ENCODE measurements at places on chromosomes 2 and 18. TPM values are rescaled to one million over a fixed set of nuclear protein-coding genes. Genes with fewer than 3 reads are reported as not detected.

Gene ABCG5
- polyA plus RNA-seq, result 0.63 TPM

Gene OR6B2
- not detected for polyA plus RNA-seq

GRCh38 chr2:143132355-143132754 is 3.1 kb downstream of the ARHGAP15 start:
- no peak for DNase-seq

- peak; percentile 29 for DNase-seq
Measured at GRCh38 chr2:235725016-235725489, 231.2 kb downstream of the AGAP1 start.

Gene TEKT4
- polyA plus RNA-seq, result 0.20 TPM

DNA sequence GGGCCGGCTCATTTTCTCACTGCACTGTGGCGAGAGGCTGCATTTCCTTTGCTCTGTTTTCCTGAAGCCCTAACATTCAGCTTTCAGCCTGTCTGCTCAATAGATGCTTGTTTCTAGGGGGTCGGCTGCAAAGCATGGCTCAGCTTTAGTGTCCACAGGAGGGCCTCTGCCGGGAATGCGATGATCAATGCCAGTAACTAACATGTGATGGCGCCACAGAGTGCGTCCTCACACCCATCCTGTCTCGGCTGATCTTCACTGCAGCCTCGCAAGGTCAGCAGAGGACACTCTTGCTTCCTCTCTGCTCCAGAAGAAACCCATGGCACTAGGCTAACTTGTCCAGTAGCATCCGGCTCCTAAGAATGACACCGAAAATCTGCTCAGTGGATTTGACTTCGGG is 156.4 kb upstream of the PXDN start:
- DNase-seq, result no peak

DNA sequence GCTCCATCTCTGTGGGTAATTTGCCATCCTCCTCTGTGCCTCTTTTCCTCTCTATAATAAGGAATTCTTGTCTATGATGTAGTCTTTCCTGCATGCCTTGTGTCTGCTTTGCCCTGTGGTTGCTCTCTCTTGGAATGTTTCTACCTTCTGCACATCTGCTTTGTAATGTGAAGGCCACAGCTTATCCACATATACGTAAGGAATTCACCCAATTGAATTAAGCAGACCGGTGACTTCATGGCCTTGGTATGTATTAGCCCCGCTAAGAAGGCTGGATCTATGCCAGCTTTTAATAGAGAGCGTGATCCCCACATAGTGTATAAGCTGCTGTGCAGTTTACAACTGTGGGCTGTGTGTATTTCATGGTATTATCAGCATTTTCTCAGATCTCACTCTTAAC is 274.7 kb downstream of the RNF144A start:
- peak; percentile 80 for DNase-seq

DNA sequence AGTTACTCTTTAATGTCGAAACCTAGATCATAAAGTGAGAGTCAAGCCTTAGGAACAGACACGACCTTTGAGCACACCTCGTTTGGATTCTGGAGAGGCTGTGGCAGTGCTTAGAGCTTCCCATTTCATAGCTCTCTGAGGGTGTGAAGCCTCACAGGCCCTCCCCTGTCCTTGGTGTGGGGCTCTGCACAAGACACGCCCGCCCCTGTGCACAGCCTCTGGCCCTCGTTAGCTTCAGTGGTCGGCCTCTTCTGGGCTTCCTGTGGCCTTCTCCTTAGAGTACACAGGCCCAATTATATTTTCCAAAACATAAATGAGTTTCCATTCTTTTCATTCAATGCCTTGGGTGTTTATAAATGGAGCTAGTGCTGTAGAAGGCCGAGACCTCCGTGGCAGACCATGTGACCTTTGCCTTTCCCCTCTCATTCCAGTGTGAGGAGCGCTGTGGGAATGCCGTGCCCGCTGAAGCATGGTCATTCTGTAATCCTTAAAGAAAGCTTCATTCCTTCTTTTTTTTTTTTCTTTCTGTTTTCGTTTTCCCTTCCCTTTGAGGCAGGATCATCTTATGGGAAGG is 208.6 kb downstream of the DCDC2C start:
- DNase-seq, result no peak

DNA sequence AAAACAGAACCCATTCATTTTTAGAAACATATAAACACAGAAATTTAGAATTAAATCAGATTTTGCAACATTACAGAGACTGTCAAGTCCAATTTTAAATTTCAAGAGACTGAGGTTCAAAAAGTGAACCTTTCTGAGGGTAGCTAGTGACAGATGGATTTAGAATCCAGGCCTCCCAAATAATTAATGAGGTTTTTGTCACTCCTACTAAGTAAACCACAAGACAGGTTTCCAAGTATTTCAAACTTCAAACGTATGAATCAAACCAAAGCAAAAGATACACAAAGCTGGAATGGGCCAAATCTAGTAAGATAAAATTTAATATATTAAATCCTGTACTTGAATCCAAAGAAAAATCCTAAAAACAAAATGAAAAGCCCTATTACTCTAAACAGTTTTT is 25.3 kb downstream of the PPP4R3B start:
- no peak for DNase-seq

Gene KRCC1
- polyA plus RNA-seq, result 59.3 TPM

Gene MC4R
- 0.35 TPM for polyA plus RNA-seq

- no peak for DNase-seq
Measured at GRCh38 chr2:85953476-85953875, 64.7 kb upstream of the ST3GAL5 start.

Gene SPATS2L
- polyA plus RNA-seq, result 126 TPM

- DNase-seq, result no peak
Measured at GRCh38 chr2:98759338-98759737, 28.4 kb upstream of the MGAT4A start.

- no peak for DNase-seq
Measured at GRCh38 chr18:22165049-22165602, 4.3 kb upstream of the GATA6 start.

DNA sequence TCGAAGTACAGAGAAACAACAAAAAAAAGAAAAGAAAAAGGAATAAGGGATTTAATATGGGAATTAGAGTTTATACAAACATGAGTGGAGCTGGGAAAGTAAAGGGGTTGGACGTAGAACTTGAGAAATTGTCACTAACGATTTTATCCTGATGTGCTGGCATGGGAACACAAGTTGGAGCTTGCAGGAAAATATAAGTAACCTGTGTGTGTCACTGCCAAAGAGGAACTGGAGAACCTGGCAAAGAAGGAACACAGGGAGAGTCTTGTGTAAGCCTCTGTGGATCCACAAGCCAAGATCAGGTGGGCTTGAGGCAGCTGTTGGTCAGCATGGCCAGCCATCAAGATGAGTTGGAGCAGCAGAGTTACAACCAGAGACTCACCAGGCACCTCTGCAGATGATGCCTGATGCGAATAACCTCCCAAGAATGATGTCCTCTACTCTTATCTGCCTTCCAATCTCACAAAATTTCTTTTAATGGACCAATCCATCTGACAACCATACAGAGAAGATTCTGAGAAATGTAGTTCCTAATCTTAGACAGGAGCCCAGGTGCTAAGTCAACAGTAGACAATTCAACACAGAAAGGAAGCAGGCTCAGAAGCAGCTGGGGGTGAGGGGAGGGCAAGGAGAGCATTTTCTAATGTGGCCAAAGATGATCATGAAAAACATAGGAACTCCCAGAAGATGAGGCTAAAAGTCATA is 77.0 kb upstream of the SPOPL start:
- no peak for DNase-seq

Gene CBLN2
- 16.4 TPM for polyA plus RNA-seq

Gene SERPINB4
- polyA plus RNA-seq, result not detected

Gene CD207
- polyA plus RNA-seq, result not detected

DNA sequence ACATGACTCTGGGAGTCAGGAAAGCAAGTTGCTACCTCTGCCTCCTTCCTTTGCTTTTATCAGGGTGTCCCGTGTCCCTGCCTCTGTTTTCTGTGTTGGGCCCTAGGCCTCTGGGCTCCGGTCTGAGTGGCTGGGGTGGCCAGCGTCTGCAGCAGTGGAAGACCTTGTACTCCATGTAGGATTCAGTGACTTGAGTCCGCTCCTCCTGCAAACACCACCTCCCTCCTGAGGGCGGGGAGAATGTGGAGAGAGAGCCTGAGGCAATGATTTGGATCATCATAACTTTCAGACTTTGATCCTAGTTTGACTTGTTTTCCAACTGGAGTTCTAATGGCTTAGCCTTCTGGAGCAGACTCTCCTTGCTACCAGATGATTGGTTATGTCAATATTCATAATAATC is 30.8 kb downstream of the ATP6V1C2 start:
- no peak for DNase-seq

Gene PCARE
- polyA plus RNA-seq, result 0.43 TPM

DNA sequence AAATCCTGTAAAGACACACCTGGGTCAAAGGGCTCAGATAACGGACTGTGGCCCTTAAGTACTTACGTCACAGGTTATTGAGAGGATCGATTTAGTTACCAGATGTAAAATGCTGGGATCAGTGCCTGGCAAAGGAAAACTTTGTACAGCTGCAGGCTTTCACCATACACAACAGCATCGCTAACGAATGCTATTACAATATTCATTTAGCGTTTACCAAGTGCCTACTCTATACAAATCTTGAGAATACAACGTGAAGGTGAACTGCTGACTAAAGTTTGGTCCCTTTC is 619 bp upstream of the MSH6 start:
- peak; percentile 24 for DNase-seq

- DNase-seq, result no peak
Measured at GRCh38 chr18:13136904-13137669, 81.5 kb upstream of the LDLRAD4 start.

Gene UGT1A8
- not detected for polyA plus RNA-seq

DNA sequence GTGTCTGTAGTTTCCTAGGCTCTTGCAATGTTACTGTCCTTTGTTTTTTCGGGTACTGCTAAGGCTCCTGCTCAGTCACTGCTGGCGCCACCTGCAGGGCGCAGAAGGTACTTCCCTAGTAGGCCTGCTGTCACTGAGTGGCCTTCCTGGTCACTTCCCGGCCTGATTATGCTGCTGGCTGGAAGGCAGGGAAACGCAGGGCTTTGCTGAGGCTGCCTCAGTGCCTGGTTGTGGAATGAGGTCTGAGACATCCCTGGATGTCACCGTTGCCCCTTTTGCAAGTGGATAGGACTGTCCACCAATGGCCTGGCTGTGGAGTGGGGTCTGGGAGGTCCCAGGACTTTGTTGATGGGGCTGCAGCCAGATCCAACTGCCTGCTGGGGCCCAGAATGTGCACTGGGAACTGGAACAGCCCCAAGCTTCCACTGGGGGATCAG is 13.1 kb downstream of the DAW1 start:
- peak; percentile 29 for DNase-seq

Gene SIGLEC15
- 0.50 TPM for polyA plus RNA-seq

GRCh38 chr2:46025676-46026075 is 271.5 kb upstream of the EPAS1 start:
- DNase-seq, result no peak

GRCh38 chr18:25815659-25816058 is 274.8 kb downstream of the SS18 start:
- no peak for DNase-seq

DNA sequence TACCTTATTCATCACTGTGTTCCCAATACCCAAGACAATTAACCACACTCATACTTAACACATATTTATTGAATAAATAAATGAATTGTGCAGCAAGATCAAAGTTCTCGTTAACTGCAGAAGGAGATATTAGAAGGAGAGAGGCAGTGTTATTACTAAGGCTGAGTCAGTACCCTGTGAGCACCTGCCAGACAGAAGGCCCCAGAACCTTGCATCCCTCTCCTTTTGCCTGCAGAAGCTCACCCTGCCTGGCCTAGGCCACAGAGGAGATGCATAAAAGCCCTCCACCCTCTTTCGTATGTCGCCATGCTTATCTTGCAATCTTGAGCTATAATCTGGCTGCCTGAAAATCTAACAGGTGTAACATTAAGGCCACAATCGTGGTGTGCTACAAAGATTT is 20.5 kb upstream of the RNF149 start:
- no peak for DNase-seq

DNA sequence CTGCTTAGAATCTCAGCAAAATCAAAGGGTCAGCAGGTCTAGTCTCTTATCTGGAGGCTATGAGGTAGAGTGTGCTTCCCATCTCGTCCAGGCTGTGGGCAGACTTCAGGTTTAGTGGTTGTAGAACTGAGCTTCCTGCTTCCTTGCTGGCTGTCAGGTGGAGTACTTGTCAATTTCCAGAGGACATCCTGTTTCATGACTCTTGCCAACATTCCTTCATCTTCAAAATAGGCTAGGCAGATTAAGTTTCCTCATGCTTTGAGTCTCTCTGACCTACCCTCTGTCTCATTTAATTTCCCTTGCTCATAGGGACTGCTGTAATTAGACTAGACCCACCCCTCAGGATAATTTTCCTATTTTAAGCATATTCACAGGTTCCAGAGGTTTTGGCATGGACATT is 562.6 kb downstream of the SPAG16 start:
- DNase-seq, result no peak

Measured in left kidney (tissue), 8 donors.